ENCODE measurements at places on chromosomes 1 and 21. TPM values are rescaled to one million over a fixed set of nuclear protein-coding genes. Genes with fewer than 3 reads are reported as not detected.

The NOS1AP gene
- total RNA-seq = not detected

The FOXD2 gene
- 0.10 TPM for total RNA-seq

The OVAAL gene
- total RNA-seq = not detected

The C8B gene
- not detected for total RNA-seq

The PUSL1 gene
- 13.4 TPM for total RNA-seq
